NCI-H146 (cell line): ENCODE measurements at places on chromosomes 6 and 20.

- no peak for DNase-seq
Measured at GRCh38 chr6:3389390-3390167, 67.3 kb downstream of the SLC22A23 start.

DNA sequence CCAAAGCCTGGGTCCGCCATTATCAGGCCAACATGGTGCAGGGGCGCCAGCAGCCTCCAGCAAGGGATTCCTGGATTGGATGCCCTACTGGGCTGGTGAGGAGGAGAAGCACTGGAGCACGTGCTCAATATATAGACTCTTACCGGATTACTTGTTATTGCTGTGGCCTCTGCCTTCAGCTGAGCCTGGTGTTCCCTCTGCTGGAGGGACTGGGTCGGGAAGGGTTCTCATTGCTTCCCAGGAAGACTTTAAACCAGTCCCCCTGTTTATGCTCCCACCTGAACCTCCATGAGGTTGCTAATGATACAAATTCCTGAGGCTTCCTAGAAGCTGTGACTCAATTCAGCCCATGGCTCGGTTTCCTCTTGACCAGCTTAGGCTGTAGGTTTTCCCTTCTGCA is 186.7 kb upstream of the ARID1B start:
- DNase-seq: peak; percentile 25

- DNase-seq: no peak
Measured at GRCh38 chr6:93177918-93178317, 241.4 kb downstream of the EPHA7 start.

GRCh38 chr6:118542184-118542952 is 5.7 kb upstream of the PLN start:
- no peak for DNase-seq

DNA sequence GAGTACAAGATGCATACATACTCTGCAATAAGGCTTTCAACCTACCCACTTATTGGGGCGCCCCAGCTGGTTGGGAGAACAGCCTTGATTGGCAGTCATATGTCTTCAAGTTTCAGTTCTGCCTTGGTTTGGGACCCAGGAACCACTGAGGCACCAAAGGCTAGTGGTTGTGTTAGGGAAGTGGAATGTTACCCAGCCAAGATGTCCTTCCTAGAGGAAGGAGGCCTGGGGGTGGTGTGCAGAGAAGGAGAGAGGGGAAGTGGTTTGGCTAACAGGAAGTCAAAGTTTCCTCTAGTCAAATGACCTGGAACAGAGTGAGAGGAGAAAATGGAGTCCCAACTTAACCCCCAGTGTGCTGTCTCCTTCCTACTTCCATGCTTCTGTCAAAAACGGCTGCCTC is 59.4 kb downstream of the CD164 start:
- DNase-seq: no peak

- DNase-seq: no peak
Measured at GRCh38 chr6:22709803-22710202, 140.4 kb downstream of the HDGFL1 start.

DNA sequence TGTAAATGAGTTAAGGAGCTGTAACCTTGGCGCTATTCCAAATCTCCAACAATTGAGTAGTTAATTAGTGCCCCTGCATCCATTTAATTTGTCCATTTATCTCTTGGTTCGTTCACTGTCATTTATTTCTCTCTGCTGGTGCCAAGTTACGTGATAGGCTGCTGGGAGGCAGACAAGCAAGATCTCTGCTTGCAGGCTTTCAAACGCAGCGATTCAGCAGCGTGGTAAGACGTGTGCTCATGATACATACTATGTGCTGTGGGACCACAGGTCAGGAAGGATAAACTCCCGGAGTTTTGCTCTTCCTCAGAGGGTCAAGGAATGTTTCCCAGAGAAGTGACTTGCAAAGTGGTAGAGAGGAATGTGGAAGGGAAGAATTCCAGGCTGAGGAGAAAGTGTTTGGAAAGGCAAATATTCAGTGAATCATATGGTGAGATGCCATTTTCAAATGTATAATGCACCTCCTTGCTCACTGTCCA is 46.4 kb downstream of the UTRN start:
- DNase-seq: no peak

DNA sequence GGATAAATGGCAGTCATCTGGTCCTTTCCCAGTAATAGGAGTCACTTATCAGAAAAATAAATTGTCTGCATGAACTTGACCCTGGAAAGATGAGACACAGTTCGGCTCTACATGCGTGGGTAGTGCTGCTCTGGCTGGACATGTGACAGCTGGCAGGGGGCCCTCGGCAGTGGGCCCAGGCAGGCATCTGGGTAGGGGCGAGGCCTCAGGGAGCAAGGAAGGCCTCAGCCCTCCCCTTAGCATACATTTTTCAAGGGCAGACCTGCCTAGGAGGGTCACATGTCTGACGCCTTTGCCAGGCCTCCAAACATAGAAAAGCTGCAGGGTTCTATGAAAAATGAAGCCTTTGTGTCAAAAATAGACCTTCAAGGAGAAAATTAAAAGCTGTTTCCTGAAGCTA is 12.8 kb upstream of the ILRUN start:
- no peak for DNase-seq

DNA sequence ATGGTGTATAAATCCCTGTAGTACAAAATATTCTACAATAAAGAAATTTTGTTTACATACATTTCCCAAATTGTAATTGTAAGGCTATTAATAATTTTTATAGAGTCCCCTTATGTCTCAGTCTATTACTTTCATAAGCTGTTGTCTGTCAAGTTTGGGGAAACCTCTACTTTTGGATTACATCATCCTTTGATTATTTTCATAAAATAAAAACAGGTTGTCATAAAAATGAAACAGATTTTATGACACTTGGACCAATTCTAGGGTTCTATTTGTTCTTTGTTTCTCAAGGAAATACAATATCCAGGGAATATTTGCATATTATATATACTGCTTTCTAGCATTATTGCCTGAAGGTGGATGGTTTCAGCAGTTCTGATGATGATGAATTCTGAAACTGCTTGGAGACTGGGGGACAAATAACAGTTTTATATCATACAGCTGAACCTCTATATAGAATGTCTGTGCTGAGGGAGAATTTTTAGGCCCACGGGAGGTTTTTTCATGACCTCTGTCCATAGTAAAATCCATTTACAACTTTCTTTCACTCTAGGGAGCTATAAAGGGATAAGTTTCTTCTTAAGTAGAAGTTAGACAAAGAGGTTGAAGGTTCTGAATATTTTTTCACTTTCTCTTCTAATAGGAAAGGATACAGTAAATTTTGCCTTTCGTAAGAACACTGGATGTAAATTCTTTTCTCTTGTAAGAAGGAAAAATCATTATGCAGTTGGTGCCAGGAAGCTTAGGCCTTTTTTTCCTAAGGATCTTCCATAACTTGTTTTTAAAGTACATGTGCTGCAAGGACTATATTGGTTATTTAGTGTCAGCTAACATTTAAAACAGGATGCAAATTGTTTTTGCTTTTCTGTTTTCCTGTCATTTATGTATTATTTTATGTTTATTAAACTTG is 58.0 kb downstream of the CD2AP start:
- no peak for DNase-seq

DNA sequence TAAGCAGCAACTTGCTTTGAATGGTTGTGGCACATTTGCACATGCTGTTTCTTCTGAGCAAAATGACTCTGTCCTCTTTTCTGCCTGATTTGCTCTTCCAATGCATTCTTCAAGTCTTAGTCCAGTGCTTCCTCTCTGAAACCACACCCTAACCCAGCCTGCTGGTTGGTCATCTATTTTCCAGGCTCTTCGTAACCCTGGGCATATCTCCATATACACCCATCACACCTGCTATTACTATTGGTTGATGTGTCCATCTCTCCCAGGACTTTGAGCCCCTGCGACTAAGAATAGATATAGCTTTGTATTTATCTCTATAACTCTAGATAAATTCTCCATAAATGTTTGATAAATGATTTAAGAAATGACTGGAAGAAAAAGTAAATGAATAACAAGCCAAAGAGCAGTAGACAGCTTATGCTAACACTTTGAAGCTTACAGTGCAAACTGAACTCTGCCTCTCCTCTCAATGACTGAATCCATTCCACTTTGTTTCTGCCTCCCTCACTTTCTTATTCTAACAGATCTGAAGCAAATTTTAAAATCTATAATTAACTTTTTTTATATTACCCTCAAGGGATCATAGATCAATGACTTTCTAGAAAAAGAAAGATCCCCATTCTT is 59.7 kb upstream of the NT5E start:
- no peak for DNase-seq

DNA sequence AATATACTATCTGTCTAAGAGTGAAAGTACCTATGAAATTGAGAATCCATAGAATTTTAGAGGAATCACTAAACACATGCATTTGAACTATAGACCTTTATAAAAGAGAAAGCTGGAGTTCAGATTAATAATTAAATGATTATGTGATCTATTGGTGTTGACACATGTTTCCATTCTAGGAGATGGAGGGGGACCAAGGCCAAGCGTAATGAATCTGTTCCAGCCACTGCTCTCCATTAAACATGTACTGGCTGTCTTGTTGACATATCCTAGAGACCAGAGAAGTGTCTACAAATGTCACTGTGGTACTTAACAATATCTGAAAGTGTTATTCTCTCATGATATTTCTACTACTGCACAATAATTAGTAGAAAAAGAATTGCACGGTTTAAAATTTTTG is 432.4 kb downstream of the BMP2 start:
- no peak for DNase-seq

DNA sequence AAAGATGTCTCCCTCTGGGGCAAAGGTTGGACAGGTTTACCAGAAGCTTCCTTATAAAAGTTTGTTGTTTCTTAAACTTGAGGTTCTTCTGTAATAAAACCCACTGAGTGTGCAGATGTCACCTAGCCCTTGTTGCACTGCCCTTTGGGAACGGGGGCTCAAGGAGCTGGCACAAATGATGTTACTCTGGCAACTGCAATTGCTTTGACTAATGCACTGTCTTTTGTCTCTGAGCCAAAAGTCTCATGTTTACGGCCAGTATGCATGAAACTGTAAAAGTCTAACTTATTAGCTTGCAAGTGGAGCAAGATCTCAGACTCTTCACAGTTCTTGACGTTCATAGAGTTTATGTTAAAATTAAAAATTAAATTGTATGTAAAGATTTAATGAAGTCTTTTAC is 655.7 kb downstream of the EPHA7 start:
- no peak for DNase-seq

GRCh38 chr6:150877928-150878327 is 12.4 kb downstream of the MTHFD1L start:
- DNase-seq: no peak

DNA sequence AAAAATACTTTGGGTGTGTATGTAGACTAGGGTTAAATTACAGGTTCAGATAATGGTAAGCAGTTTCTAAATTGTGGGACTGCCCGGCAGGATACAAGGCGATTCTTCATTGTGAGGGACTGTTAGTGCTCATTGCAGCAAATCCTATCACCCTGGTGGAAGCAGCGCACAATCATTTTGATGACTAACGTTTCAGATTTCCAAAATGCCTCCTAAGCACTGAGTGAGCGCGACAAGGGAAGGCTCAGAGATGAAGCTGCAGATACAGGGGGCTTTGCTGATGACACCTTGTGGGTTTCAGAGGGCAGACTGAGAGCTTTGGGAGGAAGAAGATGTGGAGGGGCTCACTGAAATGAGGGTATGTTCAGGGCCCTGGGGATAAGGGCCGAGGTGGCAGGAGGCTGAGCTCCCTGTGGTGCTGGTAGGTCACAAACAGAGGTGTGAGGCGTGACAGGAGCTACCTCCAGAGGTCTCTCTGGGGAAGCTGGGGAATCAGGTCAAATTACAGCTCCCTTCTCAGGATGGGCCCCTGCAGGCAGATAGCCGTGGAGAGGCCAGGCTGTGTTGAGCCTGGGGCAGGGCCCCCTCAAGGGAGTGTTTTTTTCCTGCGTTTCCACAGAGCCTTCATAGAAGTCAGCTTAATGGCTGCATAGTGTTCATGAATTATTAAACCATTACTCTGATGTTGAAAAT is 84.5 kb upstream of the FYN start:
- peak; percentile 56 for DNase-seq

DNA sequence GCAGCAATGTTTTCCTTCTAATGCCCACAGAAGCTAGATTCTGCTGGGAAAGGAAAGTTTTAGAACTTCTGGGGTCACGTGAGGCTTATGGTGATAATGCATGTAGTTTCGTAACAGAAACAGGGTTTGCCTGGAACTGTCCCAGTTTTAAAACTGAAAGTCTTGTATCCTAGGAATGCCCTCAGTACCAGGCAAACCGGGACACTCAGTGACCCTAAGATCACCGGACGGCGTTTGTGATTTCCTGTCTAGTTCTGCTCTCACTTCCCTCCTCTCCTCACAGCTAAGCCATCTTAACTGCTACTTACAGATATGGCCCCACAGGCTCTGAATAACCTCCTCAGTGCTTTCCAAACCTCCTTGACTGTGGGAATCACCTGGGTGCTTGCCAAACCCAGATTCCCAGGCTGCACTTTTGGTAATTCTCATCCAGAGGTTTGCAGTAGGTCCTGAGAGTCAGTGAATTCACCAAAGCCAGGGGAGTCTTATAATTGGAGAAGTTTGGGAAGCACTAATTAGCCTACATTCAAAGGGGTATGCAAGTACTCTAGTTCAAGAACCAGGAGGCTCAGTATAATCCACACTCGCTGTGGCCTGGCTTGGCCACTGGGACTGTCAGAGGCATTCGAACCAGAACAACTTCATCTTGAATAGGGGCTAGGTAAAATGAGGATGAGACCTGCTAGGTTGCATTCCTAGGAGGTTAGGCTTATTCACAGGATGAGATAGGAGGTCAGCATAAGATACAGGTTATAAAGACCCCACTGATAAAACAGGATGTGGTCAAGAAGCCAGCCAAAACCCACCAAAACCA is 231.6 kb upstream of the MYLIP start:
- no peak for DNase-seq

GRCh38 chr6:20688710-20689500 is 154.6 kb downstream of the CDKAL1 start:
- DNase-seq: peak; percentile 36
